ENCODE measurements at places on chromosomes 11 and 22.

DNA sequence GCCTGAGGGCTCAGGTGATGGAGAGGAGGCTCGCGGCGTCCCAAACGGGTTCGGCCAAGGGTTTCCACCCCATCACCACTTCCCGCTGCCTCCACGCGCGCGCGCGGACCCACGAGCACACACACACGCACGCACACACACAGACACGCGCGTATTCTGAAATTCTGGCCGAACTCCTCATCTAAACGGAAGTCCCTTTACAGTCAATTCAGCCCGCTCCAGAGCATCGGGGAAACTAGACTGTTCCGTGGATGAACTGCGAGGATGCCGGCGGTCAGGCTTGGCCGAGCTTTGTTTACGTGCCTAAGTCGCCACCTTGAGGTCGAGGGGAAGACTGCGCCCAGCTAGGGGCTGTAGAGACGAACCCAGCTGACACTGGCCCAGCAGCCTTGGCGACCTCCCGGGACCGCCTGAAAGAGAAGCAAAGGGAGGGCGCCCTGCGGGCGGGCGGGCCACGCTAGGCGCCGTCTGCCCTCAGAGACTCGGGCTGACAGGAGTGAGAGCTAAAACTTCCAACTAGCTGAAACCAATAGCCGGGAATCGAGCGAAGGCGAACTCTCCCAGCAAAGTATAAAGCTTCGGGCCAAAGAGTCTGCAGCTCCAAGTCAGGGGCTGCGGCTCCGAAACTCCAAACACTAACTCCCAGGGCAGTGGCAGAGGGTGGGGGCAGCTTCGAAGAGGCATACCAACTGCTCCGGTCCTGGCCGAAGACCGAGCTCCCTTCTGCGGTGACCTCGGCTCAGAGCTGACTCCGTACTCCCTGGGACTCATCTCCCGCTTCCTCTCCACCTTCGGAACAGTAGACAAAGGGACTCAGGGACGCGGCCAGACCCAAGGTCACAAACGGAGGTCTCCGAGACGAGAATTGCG, 124.7 kb upstream of the C11orf58 start:
- peak; percentile 89 for DNase-seq

DNA sequence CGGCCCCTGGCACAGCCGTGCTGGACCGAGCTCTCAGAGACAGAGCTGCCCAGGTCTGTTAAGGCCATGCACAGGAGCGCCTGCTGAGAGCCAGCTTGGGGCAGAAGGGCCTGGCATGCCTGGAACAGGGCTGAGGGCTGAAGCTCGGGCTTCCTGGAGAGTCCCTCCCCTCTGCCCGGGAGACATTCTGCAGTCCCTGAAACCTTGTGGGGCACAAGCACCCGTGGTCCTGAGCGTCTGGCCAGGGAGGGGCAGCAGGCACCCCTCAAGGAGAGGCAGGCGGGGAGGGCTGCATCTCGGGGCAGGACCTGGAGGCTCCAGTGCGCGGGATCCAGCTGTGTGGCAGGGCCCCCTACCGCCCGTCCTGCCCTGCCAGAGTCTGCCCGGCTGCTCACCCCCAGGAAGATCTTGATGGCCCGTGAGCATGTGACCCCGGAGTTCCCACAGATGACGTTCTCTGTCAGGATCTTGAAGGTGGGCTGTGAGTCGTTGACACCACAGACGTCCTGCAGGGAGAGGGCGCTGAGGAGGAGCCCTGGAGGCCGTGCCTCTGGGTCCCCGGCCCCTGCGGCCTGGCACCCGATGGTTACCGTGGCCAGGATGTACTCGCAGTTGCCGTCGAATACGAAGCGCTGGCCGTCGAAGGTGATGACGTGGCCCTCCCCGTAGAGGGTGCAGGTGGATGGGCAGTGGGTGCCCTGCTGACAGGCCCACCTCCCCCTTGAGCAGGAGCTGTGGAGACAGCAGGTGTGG, 10.9 kb downstream of the MUC6 start:
- no peak for DNase-seq

- no peak for DNase-seq
These were observed 118.6 kb downstream of the GRIK4 start for GRCh38 chr11:120630122-120630521.

DNA sequence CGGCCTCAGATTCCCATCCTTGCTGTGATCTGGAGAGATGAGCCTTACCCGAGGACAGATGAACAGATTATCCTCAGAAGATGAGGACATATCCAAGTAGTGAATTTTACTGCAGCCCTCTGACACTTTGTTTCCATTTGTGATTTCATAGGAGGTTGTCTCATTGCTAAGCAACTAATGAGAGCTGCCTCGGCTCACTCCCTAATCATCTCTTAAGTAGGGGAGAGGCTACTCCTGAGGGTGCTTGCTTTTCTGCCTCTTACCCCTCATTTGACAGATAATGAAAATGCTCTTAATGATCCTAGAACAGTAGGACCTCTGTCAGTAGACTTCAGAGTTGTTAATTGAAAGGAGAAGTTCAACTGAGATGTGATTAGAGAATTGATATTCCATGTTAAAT, 150.9 kb downstream of the TBC1D22A start:
- no peak for DNase-seq

- DNase-seq = no peak
These were observed 68.6 kb downstream of the RAB38 start for GRCh38 chr11:88106666-88107065.

DNA sequence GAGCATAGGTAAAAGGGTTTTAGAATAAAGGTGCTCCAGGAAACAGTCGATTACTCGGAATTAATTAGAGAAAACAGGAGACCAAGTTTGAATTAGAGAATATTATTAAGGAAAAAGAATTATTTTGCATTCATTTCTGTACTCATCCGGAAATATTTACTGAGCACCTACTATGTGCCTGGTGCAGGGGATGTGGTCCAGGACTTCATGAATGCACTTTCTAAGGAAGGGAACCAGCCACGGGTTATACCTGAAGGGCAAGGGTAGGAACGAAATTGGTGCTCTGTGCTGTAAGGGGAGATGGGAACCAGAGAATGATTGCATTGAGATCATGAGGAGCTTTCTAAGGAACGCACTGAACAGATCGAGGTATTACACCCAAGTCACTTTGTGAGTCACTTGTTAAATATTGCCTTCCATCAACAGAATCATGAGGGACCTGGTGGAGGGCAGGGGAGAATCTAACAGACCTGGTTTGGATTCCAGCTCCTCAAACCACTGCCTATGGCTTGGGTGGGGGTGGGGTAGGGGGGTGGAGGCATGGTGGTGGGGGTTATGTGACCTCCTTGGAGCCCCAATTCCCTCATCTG, 40.9 kb downstream of the C11orf96 start:
- no peak for DNase-seq

GRCh38 chr22:22479999-22480532, 28.5 kb downstream of the ZNF280B start:
- DNase-seq = no peak

- DNase-seq = no peak
These were observed 389.6 kb upstream of the SYN3 start for GRCh38 chr22:33447733-33448132.

- no peak for DNase-seq
These were observed 61.8 kb downstream of the CD82 start for GRCh38 chr11:44627165-44627789.

DNA sequence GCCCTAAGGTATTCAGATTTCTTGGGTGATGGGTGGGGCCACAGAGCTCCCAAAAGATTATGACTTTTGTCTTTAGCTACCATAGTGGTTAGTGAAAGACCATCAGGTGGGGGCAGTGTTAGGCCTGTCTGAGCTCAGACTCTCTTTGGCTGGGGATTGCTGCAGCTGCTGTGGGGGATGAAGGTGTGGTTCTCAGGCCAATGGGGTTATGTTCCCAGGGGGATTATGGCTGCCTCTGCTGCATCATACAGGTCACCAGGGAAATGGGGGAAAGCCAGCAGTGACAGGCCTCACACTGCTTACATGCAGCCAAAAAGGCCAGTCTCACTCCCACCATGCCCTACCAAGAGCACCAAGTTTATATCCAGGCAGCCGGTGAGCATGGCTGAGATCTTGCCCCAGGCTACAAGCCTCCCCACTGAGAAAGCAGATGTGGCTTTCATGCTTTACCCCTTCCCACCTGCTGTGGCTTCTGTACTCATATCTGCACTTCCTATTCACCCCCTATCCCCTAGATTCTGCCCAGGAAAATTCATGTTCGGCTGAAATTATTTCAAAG, 24.8 kb downstream of the CNTF start:
- DNase-seq = no peak

DNA sequence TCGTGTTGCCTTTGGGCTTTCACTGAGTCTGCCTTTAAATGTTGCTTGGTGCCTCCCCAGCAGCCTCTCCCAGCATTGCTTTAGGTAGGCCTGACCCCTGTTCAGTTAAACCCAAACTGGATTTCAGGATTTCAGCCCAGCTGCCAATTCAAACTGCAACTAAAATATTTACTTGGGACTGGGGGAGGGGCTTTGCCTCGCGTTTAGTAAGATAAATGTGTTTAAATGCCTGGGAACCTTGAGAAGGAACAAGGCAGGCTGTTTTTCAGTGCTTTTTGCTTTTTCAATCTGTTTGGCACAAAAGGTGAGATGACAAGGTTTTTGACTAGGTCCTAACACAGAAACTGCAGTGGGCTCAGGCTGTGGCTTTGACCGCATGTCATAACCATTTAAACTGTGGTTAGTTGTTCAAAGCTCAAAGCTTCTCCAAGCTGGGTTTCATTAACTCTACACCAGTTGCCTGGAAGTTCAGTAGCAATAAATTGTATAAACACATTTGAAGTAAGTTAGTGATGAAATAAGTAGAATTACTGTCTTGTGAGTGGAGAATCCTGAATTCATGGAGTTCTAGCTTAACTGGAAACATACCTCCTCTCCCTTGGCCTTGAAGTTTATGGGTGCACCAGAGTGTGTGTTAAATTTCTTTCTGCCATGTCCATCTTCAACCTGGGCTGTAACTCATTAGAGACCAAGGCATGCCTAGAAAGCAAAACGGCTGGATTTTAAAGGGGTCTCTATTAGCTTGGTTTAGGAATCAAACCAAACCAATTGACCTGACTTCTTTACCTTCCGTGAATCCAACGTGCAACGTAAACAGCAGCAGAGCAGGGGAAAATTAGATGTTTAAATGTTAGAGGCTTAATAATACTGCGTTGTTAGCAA, 3.6 kb downstream of the PKNOX2 start:
- DNase-seq = no peak

GRCh38 chr11:117585631-117586030, 211.4 kb downstream of the DSCAML1 start:
- no peak for DNase-seq

DNA sequence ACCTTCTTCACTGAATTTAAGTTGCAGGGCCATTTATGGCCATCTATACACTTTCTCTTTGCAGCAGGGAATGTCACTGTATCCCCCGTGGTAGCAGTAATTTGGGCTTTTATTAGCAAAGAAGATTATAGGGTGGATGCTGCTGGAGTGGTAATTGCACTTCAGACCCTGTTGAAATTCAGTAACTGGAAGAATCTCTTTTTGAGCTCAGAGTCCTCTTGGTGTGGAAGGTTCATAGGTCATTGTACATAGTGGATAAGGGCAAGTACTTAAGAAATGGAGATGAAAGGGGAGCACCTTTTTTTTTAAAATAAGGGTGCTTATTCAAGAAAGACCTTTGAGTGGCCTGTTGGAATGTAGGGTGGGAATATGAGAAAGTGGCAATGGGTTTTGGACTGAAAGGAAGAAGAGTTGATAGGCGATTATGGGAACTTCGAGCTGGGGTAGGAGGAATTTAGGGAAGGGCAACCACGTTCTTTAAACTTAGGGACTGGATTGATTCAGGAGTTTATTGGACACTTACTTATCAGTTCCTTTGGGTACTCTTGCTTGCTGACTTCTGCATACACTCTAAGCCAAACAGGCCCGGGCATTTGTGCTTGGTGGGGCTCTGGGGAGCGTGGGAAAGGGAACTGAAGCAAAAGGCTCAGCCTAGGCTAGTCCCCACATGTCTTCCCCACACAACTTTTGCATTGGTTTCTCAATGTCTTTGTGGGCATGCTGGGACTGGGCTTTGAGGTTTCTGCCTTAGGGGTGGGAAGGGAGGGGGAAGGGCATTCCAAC, 26.5 kb downstream of the CTNND1 start:
- peak; percentile 63 for DNase-seq

- DNase-seq = no peak
These were observed 786.0 kb downstream of the OPCML start for GRCh38 chr11:132746305-132746704.

- DNase-seq = peak; percentile 94
These were observed 23.2 kb upstream of the SESN3 start for GRCh38 chr11:95254131-95254704.

DNA sequence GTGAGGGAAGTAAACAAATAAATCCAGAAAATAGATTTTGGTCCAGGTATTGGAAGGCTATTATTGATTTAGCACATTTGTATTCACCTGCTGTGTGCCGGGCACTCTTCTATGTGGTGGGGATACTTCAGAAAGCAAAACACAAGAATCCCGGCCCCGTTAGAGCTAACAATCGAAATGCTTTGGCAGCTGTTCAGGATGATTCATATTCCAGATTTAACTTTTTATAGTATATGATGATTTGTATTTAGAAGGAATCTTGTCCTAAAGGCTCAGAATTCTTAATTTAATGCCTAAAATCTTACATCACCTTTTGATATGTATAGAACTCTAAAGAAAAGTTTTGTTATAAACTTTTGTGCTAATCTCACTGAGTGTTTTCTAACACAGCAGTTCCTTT, 28.0 kb downstream of the ZC3H12C start:
- DNase-seq = no peak

DNA sequence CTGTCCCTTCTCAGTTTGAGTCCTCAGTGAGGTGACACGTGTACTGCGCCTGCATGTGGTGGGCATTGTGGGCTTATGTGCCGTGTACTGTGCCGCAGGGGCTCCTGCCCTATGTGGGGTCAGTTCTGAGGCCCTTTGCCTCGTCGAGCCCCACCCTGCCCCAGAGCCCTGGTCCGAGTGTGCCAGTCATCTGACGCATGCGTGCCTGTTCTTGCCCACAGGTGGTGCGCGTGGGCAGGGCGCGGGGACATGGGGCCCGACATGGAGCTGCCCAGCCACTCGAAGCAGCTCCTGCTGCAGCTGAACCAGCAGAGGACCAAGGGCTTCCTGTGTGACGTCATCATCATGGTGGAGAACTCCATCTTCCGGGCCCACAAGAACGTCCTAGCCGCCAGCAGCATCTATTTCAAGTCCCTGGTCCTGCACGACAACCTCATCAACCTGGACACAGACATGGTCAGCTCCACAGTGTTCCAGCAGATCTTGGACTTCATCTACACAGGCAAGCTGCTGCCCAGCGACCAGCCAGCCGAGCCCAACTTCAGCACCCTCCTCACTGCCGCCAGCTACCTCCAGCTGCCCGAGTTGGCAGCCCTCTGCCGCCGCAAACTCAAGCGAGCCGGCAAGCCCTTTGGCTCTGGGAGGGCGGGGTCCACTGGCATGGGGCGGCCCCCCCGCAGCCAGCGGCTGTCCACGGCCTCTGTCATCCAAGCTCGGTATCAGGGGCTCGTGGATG, 22.3 kb upstream of the TMEM191C start:
- DNase-seq = no peak

Data from suppressor macrophage treated with lipopolysaccharide for 1 hour (primary cell).